ENCODE measurements at places on chromosomes 2 and 18.

DNA sequence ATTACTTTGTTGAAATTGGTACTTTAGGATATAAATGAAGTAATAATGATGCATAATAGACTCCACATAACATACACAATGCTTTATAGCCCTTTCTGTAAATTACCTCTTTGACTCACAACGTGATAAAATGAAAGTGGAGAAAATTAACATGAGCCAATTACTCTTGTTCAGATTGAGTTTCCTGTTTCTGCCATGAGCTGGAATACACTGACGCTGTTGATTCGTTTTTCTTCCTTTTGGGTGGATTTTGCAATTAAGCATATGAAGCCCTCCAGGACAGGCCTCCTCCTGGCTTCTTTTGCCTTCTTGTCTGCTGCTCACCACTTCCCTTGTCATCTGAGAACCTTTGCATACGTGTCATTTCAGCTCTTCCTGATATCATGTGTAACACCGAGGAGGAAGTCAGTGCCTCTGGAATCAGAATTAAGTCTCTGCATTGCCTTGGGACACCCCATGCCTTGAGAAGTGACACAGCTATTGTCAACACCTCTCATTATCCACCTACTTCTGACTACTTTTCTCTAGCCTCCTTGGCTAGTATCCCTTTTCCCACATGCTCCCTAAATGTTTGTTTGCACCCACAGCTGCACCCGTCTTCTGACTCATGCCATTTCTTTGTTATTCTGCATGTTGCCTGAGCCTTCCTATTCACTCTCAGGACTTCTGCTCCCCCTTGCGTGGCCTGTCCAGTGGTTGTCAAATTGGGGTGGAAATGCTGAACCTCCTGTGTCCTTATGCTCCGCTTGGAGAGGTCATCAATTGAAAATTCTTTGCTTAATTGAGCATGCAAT, 134.1 kb downstream of the FMNL2 start:
- DNase-seq: peak; percentile 58

DNA sequence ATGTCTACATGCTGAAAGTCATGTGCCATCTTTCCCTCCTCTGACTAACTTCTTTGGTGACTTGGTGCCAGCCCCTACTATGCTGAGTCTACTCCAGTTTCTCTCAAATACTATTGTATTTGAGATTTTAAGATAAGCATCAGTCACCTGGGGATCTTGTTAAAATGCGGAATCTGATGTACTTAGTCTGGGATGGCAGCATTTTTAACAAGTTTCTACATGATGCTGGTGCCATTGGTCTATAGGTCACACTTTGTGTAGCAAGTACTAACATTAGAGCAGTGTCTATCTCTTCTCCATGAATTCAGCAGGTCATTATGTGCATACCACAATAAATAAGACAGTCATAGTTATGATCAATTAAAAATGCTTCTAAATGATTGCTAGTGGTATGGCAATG, 106.9 kb downstream of the CERS6 start:
- DNase-seq: no peak

- DNase-seq: no peak
These were observed 9.3 kb downstream of the MRPL19 start for GRCh38 chr2:75655861-75656260.

GRCh38 chr2:74919827-74920226, 38.6 kb upstream of the POLE4 start:
- no peak for DNase-seq

GRCh38 chr18:54254265-54254758, 15.0 kb upstream of the POLI start:
- no peak for DNase-seq

- DNase-seq: no peak
These were observed 46.8 kb downstream of the RPIA start for GRCh38 chr2:88738271-88738670.

DNA sequence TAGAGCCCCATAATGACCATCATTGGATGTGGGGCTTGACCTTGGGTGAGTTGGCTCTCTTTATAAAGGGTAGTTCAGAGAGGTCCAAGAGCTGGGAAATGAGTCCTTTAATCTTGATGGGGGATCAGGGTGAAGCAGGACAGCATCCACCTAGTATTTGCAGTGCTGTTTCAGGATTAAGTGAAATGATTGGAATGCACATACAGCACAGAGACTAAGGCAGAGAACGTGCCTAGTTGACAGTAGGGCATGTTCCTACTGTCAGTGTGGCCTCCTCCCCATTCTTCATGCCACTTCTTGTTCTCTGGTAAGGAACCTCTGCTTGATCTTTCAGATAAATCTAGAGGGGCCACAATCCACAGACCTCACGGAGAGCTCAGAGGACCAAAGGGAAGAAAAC, 78.9 kb downstream of the TRIM43 start:
- DNase-seq: no peak

DNA sequence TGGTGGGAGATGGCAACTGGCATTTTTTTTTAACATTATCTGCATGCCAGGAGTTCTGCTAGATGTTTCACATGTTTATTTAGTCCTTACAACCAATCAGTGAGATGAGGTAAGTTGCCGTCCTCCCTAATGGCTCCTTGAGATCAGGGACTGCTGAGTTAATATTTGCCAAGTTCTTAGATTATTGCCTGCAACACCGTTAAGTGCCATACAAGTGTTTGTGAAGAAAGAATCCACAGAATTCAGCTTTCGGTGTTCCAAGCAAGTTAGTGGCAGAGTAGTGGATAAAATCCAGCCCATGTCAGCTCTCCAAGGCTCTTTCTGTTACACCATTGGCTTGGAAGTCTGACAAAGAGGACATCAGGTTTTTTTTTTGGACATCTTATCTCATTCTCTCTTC, 95.9 kb downstream of the C1QL2 start:
- no peak for DNase-seq

- no peak for DNase-seq
These were observed 81.5 kb downstream of the MAPRE2 start for GRCh38 chr18:35122586-35123224.

- DNase-seq: no peak
These were observed 1642.6 kb upstream of the NXPH2 start for GRCh38 chr2:140422759-140423158.

GRCh38 chr2:19630921-19631320, 270.9 kb downstream of the TTC32 start:
- DNase-seq: no peak

DNA sequence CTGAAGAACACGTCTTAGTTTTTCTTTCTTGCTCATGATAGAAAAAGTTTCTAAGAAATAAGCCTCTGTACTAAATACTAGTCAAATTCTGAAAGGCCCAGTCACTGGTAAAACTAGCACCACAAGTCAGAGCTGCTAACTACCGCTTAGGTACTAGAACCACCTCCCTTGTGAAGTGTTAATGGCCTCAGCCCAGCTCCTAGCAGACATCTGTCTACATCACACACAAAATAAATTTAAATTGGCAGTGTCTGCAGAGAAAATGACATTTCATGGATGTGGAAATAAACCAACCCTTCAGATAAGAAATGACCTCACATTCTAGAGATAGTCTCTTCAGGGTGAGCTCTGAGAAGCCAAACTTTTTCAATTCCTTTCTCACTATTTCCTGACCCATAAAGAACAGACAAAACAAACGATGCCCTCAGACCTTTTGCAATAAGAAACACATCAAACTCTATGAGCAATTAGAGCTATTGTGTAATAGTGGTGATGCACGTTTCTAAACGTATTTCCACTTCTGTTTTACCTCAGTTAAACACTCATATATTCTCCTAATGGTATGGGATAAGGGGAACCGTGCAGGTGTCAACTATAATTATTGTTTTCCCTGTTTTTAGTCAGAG, 70.3 kb upstream of the DSG1 start:
- no peak for DNase-seq

GRCh38 chr2:137826373-137827372, 137.6 kb upstream of the HNMT start:
- DNase-seq: no peak

GRCh38 chr2:109270505-109271312, 141.7 kb downstream of the SH3RF3 start:
- DNase-seq: no peak

- no peak for DNase-seq
These were observed 261.6 kb downstream of the LTBP1 start for GRCh38 chr2:33208400-33208799.

- no peak for DNase-seq
These were observed 569.4 kb upstream of the SALL3 start for GRCh38 chr18:78410094-78410786.

DNA sequence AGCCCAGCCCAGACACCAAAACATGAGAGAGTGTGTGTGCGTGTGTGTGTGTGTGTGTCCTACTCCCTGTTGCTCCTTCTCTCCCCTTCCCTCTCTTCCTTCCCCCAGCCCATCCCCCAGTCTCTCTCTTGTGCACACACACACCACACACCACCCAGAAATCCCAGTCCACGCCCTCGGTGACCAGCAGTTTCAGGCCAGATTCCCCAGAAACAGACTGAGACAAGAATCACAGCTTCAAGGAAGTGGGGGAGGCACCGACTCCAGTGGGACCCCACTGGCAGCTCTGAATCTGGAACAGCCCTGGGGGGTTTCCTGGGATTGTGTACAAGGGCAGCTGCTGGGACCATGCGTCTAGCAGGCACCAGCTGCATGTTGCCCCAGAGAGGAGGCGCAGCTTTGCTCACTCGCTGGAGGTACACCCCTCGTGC, 113.5 kb downstream of the NDUFA10 start:
- no peak for DNase-seq

DNA sequence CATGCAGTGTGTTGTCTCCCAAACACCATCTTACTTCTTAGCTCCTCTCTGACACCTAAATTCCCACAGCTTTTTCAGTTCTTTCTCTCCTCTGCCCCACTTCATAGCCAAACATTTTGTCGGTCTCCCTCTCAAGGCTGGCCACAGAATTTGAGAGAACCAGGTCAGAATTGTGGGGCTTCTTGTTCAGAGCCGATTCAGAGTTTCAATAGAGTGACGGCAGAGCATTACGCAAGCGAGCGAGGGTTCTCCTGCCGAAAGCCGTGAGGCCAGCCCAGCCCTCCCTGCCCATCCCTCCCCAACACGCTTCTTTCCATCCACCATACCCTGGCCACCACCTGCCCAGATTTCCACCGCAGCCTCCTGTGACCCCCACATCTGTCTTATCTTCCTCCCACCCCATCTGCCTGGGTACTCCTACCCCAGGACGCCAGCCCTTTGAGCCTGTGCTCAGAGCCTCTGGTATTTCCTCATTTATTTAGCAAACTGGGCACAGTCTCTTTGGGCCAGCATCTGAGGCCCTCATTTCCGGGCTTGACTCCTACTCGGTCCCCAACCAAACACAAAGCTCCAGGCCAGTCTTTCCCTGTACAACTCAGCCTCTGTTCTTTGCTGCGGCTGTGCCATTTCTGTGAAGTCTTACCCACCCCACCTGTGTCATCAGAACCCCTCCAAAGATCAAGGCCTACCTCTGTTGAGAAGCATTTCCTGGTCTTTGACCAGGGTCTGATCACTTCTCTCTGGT, 70.0 kb upstream of the MAP4K4 start:
- no peak for DNase-seq

- DNase-seq: no peak
These were observed 9.1 kb downstream of the GLI2 start for GRCh38 chr2:120744817-120745216.

DNA sequence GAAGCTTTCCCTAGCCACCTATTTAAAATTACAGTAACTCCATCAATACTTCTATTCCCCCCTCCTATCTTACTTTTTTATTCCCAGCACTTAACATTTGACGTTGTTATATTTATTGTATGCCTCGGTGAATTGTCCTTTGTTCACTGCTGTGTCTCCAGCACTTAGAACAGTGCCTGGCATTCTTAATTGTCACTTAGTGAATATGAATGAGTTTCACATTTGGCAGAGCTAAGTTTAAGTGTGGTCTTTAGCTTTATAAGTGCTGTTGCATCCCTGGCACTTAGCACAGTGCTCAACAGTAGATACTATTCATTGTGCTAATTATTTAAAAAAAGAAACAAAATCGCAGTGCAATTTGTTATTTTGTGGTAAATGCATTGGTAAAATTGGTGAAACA, 1.7 kb downstream of the RMP24 start:
- DNase-seq: no peak

- no peak for DNase-seq
These were observed 6.7 kb downstream of the ERMN start for GRCh38 chr2:157318884-157319283.

DNA sequence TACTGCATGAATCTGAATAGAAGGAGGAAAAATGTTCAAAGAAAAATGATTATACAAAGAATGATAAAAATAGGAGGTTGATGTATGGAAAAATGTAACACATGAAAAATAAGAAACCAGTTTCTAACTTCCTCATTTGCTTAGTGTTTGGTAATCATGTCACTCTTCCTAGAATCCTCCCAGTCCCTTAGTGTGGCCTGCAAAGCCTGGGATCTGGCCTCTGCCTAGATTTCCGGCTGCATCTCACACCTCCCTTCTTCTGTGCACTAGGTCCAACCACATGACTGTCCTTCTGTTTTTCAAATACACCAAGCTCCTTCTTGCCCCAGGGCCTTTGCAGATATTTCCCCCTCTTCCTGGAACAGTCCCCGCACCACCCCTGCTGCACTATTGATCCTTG, 76.8 kb upstream of the RBMS1 start:
- no peak for DNase-seq

DNA sequence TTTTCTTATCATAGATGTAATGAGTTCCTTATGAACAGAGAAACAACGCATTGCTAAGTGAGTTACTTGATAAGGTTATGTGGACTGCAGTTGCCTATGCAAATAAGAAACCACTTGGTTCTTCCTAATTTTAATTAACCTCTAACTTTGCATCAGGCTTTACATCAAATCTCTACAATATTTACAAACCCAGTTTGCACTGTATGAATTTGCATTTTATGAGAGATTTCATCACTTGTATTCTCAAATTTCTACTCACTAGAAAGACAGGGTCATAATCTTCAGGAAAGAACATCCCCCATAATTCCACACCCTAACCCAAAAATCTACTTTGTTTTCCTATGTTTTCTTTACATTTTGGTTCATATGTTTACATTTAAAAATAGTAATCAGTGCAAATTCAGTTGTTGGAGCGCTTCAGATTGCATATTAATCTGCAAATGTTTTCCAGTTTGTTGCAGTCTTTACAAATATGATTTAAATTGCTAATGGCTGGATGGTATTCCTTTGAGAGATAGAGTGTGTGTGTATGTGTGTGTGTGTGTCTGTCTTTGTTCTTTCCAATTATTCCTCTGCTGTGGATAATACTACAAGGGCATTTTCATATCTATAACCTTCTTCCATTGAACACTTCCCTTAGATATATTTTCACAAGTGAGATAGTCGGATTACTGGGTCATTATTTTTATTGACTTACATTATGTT, 106.1 kb downstream of the COL4A4 start:
- DNase-seq: no peak

- DNase-seq: no peak
These were observed 75.9 kb downstream of the PTGR3 start for GRCh38 chr18:75132931-75133525.

- no peak for DNase-seq
These were observed 35.1 kb downstream of the ARHGAP25 start for GRCh38 chr2:68769586-68770270.

GRCh38 chr2:135151615-135152014, 99.5 kb downstream of the RAB3GAP1 start:
- no peak for DNase-seq

- DNase-seq: no peak
These were observed 88.4 kb downstream of the DSEL start for GRCh38 chr18:67428158-67428557.

Data from RCC 7860 (cell line).